HT1080 (cell line): ENCODE measurements at places on chromosomes 6 and 20.

GRCh38 chr20:77231-77630 lies 10.2 kb upstream of the DEFB125 start:
- DNase-seq = no peak

GRCh38 chr6:106510090-106510970 lies 119.0 kb downstream of the RTN4IP1 start:
- no peak for DNase-seq

DNA sequence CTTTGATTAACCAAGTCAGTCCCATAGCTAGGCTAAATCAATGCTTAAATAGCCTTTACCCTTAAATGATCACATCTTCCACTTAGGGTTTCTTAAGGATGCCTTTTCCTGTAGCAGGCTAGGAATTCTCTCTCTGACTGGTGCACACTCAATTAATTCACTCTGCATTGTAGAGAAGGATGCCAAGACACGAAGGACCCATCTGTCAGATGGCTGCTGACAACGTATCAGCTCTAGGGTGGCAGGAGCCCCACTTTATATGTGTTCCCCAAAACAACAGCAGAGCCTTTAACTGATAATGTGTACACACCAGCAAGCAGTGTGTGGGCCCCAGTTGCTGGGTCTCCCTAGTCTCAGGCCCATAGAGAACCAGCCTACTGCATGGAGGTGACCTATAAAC lies 13.3 kb downstream of the GNAS start:
- DNase-seq = no peak

DNA sequence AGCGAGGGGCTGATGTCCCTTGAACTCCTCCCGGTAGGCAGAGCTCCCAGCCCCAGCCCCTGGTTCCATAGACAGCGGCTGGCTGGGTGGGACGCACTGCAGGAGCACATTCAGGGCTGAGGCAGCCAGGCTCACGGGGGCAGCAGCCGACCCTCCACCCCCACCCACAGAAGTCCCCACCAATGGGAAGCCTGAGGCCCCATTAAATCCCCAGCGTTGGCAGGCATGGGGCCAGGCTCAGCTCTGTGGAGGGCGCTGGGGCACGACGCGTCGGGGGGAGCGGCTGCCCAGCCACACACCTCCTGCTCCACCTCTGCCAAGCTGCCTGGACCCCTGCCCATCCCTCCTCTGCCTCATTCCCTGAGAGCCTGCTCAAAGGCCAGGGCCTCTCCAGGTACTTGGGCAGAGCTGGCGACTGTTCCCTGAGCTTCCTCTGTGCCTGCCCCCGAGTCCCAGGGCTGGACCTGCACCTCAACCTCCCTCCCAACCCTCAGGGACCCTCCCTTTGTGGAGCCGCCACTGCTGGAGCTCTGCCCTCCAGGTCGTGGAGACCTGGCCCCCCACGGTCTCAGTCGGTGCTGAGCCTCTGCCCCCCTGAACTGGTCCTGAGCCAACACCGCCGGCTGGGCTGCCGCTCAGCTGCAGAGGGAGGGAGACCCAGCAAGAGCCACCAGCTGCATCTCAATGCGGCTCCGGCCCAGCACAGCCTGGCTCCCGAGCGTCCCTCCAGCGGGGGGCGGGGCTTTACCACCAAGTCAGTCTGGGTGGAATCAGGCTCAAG lies 9.1 kb downstream of the CHRNA4 start:
- no peak for DNase-seq

DNA sequence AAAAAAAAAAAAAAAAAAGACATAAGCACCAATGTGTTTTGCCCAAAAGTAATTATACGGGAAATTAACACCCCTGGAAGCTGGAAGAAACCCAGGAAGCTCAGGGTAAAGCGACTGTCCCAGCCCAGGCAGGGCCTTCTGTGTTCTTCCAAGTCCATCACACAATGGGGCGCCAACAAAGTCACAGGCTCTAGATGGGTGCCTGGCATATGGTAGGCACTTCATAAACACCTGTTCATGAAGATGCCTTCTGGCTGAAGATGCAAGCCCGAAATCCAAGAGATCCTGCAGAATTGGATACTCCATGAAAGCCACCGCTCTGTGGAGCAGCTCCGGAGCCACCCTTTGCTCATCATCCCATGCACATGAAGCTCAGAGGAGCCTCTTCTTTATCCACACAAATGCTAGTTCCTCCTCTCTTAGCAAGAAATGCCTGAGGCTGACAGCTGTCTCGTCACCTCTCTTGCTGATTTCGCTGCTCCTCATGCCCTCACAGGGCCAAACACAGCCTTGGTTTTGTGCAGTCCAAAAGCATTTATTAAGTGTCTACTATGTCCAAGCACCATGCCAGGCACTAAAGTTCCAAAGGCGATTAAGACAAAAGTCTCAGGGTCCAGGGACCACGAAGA lies 76.6 kb downstream of the TRERF1 start:
- DNase-seq = no peak

DNA sequence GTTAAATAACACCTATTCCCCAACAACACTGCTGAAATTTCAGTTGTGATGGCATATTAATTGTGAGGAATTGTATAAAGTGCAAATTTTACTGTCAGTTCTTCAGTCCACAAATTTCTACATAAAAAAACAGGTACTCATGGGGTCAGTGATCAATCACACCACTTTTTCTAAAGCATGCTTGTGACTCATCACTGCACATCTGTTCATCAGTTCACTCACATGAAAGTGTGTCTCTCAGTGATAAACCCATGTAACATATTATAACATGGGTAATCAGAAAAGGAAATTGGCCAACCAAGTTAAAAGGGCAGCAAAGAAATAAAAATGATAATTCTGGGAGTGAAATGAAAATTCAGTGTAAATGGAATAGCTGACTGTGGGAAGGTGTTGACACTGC lies 234.7 kb upstream of the FKBP1C start:
- DNase-seq = no peak
